ENCODE measurements at places on chromosomes 3 and 15.

- DNase-seq: no peak
These were observed 6.7 kb downstream of the ISLR start for GRCh38 chr15:74179983-74180880.

GRCh38 chr3:82044930-82045705 is 283.7 kb upstream of the GBE1 start:
- DNase-seq: no peak

DNA sequence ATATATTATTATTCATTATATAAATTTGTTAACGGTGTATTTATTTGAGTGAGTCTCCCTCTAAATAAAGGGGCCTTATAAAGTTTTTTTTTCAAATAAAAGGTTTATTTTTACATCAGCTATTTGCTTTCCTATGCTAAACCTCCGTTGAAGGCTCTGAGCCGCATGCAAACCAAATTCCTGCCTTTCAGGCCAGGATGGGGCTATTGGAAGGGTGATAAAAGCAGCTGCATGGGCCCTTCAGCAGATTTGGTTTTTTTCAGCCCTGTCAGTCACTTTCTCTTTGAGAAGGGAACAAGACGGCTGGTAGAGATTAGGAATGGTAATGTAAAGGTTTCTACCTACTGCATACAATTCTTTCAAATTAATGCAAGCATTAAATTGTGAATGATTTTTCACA is 244.2 kb downstream of the WNT5A start:
- DNase-seq: no peak

- no peak for DNase-seq
These were observed 199.5 kb downstream of the GOLGA6L6 start for GRCh38 chr15:20341901-20342600.

DNA sequence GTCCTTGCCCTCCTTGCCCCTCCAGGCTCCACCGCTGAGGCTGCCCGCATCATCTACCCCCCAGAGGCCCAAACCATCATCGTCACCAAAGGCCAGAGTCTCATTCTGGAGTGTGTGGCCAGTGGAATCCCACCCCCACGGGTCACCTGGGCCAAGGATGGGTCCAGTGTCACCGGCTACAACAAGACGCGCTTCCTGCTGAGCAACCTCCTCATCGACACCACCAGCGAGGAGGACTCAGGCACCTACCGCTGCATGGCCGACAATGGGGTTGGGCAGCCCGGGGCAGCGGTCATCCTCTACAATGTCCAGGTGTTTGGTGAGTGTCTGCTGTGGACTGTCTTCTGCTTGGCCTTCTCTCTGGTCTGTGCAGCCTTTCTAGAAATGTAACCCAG is 61.0 kb downstream of the BOC start:
- DNase-seq: no peak

DNA sequence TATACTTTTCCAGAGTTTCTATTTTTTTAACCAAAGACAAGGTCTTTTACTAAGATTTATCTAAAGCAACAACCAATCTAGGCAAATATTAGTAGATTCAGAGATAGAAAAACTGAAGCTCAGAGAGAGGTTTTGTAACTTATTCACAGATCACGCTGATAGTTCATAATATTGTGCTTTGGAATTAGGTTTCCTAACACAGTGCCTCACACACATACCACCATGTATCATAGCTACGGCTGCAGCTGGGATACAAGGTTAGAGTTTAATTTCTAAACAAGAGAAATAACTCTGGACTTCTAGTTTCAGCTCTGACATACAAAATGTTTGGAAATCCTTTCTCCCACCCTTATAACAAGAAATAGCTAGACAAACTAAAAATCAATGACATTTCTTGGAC is 565.7 kb downstream of the PYDC2 start:
- DNase-seq: no peak

DNA sequence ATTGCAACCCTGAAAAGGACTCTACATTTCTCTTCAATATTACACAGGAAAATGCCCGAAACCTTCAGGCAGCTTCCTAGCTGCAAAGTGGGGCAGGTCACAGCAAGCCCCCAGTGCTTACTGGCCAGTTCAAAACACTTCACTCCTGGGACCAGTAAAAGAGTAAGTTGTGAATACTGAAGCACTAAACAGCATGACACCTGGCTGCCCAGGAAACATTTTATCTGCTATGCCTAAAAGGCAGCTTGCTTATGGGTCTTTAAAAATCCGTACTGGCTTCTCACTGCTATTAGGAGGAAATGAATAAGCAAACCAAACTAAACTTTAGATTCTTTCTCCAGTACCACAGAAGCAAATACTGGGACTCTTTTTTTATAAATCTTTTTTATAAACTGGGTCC is 457.9 kb upstream of the ALCAM start:
- DNase-seq: no peak

- no peak for DNase-seq
These were observed 57.0 kb downstream of the BSN start for GRCh38 chr3:49611291-49611690.

GRCh38 chr15:92579931-92580470 is 75.6 kb downstream of the FAM174B start:
- no peak for DNase-seq

DNA sequence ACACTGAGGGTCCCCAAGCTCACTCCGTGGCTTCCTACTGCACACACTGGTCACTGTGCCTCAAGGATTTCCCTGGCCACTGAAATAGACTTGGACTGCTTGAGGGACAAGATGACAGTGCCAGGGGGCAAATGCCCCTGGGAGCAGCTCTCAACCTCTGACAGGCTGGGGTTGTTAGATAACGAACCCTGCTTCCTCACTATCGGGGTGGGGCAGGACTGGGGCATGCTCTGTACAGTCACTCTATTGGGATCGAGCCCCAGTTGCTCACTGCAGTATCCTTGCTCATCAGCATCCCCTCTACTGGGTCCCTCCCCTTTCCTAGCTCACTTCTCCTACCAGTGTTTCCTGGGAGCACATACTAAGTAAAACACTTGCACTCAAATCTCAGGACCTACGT is 610.8 kb downstream of the NTRK3 start:
- no peak for DNase-seq

- DNase-seq: no peak
These were observed 59.5 kb downstream of the CPA3 start for GRCh38 chr3:148924562-148924961.

DNA sequence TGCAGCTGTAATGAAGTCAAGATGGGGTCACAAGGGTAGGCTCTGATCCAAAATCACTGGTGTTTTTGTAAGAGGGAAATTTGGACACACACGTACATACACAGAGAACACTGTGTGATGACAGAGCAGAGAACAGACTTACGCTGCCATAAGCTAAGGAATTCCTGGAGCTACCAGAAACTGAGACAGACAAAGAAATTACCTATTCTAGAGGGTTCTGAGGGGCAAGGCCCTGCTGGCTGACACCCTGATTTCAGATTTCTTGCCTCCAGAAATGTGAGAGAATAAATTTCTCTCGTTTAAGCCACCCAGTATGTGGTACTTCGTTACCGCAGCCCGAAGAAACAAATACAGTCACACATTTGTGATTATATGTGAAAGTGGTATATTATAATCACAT is 24.8 kb downstream of the CBLB start:
- no peak for DNase-seq

- no peak for DNase-seq
These were observed 399.7 kb downstream of the VPS13C start for GRCh38 chr15:61660579-61660978.

All from hypothalamus (tissue), 51 donors.